Activated naive CD4-positive, alpha-beta T cell treated with anti-CD3 and anti-CD28 coated beads for 36 hours (primary cell): ENCODE measurements at places on chromosomes 13 and 19. TPM values are rescaled to one million over a fixed set of nuclear protein-coding genes. Genes with fewer than 3 reads are reported as not detected.

The MRI1 gene
- 14.0 TPM for total RNA-seq

The ZNF610 gene
- total RNA-seq = 0.64 TPM

The TNFRSF19 gene
- not detected for total RNA-seq

The IFI30 gene
- 20.8 TPM for total RNA-seq

The FGF14 gene
- total RNA-seq = not detected

- peaks cover 49% of the 10 kb centered on the region for H3K27me3 ChIP-seq
- no peak overlapping the region for H3K27ac ChIP-seq
- H3K4me1 ChIP-seq = peaks cover 16% of the 10 kb centered on the region
- no peak overlapping the region for H3K4me3 ChIP-seq
- H3K36me3 ChIP-seq = no peaks in the 10 kb centered on the region
- DNase-seq = no peak
Observed at GRCh38 chr13:106532111-106532929, 3.1 kb downstream of the EFNB2 start.

GRCh38 chr13:89279374-89279773 is 1608.2 kb downstream of the SLITRK5 start:
- no peaks in the 10 kb centered on the region for H3K4me1 ChIP-seq
- no peak overlapping the region for H3K4me3 ChIP-seq
- no peak for DNase-seq
- H3K27me3 ChIP-seq = no peaks in the 10 kb centered on the region

GRCh38 chr13:101502618-101503017 is 50.1 kb downstream of the ITGBL1 start:
- H3K27ac ChIP-seq = no peak overlapping the region
- H3K4me1 ChIP-seq = no peaks in the 10 kb centered on the region
- DNase-seq = no peak
- H3K36me3 ChIP-seq = no peaks in the 10 kb centered on the region

GRCh38 chr13:109165417-109165904 is 536.0 kb downstream of the MYO16 start:
- H3K4me1 ChIP-seq = peaks cover 11% of the 10 kb centered on the region
- no peak overlapping the region for H3K27ac ChIP-seq
- H3K4me3 ChIP-seq = no peak overlapping the region
- H3K27me3 ChIP-seq = peaks cover 29% of the 10 kb centered on the region

DNA sequence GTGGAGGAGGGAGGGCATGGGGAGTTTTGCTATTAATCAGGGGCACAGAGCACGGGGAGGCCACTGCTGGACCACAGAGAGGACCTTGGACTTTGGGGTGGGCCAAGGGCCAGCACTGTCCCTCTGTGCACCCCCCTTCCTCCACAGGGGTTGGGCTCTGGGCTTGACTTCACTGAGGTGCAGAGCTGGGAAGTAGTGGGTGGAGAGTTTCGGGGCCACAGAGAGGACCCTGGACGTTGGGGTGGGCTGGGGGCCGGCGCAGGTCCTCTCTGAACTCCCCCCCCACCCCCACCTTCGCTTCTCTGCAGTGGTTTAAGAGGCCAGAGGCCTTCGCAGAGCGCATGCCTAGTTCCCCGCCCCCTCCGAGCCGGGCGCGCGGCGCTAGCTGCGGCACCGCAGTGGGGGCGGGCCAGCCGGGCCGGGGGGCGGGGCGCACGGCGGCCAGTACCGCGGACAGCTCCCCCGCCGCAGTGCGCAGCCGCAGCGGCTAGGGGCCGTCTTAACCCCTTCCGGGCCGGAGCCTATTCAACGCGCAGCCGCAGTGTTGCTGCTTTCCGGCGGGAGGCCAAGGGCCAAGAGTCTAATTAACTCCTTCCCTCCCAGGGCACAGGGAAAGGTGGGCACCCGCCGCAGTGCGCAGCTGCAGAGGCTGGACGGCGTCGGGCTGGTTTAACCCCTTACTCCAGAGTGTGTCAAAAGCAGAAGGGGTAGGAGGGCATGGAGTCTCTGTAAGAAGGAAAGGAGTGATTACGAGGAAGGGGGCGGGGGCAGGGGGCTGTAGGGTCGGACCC is 3.7 kb downstream of the KCNC3 start:
- peaks cover 28% of the 10 kb centered on the region for H3K27me3 ChIP-seq
- H3K36me3 ChIP-seq = peaks cover 8% of the 10 kb centered on the region
- peaks cover 32% of the 10 kb centered on the region for H3K4me1 ChIP-seq
- H3K27ac ChIP-seq = no peak overlapping the region

DNA sequence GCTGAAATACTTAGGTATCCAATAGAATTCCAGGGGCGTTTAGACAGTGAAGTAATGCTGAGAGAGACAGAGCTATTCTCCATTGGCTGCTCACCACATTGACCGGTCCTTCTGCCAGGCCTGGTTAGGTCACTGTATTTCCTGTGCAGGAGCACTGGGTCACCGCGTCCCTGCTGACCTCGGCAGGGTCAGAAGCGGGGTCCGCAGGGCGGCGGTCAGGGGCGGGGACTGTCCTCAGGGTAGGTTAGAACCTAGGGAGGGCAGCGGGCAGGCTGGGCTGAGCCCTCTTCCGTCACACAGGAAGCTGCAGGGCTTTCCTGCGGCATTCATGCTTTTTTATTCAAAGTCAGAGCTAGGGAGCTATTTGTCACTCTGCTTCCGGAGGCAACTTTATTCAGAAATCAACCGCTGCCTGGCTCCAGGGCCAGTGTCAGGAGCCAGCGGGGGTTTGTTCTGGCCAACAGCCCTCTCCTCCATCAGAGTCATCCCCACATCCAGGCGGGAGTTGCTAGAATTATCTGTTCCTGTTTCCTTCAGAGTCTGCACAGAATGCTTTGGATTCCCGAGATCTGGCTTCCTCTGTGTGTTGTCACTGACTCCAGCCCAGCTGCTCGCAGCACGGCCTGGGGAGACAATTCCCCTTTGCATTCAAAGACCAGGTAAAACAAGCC is 81.2 kb upstream of the WASF3 start:
- no peaks in the 10 kb centered on the region for H3K27me3 ChIP-seq
- H3K4me3 ChIP-seq = no peak overlapping the region
- no peaks in the 10 kb centered on the region for H3K36me3 ChIP-seq
- DNase-seq = peak; percentile 17
- peaks cover 8% of the 10 kb centered on the region for H3K4me1 ChIP-seq
- no peak overlapping the region for H3K27ac ChIP-seq

DNA sequence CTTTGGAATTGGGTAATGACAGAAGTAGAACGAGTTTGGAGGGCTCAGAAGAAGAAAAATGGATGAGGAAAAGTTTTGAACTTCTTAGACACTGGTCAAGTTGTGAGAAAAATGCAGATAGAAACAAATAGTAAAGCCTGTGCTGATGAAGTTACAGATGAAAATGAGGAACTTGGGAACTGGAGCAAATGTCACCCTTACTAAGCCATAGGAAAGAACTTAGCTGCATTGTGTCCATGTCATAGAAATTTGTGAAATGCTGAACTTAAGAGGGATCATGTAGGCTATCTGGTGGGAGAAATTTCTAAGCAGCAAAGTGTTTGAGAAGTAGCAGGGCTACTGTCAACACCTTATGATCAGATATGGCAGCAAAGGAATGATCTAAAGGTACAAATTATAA is 289.2 kb upstream of the PCDH9 start:
- no peak for DNase-seq
- H3K36me3 ChIP-seq = no peaks in the 10 kb centered on the region
- no peaks in the 10 kb centered on the region for H3K27me3 ChIP-seq
- H3K4me3 ChIP-seq = no peak overlapping the region

DNA sequence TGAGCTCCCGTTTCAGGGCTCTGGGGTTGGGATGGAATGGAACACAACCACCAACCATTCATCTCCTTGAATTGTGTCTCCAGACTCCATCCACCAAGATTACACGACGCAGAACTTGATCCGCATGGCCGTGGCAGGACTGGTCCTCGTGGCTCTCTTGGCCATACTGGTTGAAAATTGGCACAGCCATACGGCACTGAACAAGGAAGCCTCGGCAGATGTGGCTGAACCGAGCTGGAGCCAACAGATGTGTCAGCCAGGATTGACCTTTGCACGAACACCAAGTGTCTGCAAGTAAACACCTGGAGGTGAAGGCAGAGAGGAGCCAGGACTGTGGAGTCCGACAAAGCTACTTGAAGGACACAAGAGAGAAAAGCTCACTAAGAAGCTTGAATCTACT is 15.5 kb downstream of the FCAR start:
- H3K4me3 ChIP-seq = no peak overlapping the region
- no peak overlapping the region for H3K27ac ChIP-seq
- no peaks in the 10 kb centered on the region for H3K4me1 ChIP-seq
- H3K27me3 ChIP-seq = peaks cover 4% of the 10 kb centered on the region
- no peak for DNase-seq
- H3K36me3 ChIP-seq = no peaks in the 10 kb centered on the region

- H3K36me3 ChIP-seq = peaks cover 52% of the 10 kb centered on the region
- no peaks in the 10 kb centered on the region for H3K4me1 ChIP-seq
- no peaks in the 10 kb centered on the region for H3K27me3 ChIP-seq
- DNase-seq = no peak
- no peak overlapping the region for H3K4me3 ChIP-seq
Observed at GRCh38 chr19:5665781-5666513, 14.4 kb downstream of the MICOS13 start.

GRCh38 chr19:33947265-33947964 is 150.7 kb downstream of the KCTD15 start:
- peaks cover 10% of the 10 kb centered on the region for H3K27me3 ChIP-seq
- no peaks in the 10 kb centered on the region for H3K4me1 ChIP-seq
- no peaks in the 10 kb centered on the region for H3K36me3 ChIP-seq
- no peak for DNase-seq

GRCh38 chr19:6065685-6066374 is 44.5 kb downstream of the RFX2 start:
- DNase-seq = peak; percentile 52
- H3K27me3 ChIP-seq = peaks cover 2% of the 10 kb centered on the region
- no peak overlapping the region for H3K4me3 ChIP-seq
- peaks cover 36% of the 10 kb centered on the region for H3K4me1 ChIP-seq
- H3K27ac ChIP-seq = no peak overlapping the region
- H3K36me3 ChIP-seq = no peaks in the 10 kb centered on the region

DNA sequence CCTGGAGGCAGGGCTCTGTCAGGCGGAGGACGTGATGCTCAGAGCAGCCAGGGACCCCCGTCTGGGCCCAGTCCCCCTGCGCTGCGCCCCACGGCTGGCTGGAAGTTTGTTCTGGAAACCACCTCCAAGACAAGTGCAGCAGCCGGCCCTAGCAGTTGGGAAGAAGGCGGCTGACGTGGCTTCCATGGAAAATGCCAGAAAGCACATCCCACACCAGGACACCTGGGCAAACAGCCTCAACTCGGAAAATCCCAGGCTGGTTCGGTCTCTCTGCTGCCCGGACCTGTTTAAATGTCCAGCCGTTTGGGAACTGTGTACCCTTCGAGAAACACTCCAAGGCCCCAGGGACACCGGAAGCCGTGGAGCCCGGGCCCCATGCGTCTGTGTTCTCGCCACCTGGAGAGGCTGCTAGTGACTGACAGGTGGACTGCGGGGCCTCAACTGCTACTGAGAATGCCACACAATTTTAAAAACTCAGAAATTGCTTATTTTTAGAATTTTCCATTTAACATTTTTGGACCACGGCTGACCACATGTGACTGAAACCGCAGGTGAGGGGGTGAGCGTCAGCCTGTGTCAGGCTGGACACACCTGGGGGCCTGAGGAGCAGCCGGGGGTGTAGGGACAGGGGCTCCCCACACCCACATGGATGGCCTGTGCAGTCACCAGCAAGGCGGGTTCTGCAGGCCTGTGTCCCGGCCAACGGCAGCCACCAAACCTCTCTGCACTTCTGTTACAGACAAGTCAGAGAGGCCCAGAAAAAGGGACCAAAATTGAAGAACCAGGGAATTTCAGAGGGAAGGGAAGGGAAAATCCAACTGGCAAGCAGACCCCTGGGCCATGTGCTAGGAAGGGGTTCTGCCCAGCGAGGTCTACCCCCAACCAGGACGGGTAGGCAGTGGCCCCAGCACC is 31.7 kb downstream of the RASA3 start:
- H3K4me3 ChIP-seq = no peak overlapping the region
- no peak for DNase-seq

DNA sequence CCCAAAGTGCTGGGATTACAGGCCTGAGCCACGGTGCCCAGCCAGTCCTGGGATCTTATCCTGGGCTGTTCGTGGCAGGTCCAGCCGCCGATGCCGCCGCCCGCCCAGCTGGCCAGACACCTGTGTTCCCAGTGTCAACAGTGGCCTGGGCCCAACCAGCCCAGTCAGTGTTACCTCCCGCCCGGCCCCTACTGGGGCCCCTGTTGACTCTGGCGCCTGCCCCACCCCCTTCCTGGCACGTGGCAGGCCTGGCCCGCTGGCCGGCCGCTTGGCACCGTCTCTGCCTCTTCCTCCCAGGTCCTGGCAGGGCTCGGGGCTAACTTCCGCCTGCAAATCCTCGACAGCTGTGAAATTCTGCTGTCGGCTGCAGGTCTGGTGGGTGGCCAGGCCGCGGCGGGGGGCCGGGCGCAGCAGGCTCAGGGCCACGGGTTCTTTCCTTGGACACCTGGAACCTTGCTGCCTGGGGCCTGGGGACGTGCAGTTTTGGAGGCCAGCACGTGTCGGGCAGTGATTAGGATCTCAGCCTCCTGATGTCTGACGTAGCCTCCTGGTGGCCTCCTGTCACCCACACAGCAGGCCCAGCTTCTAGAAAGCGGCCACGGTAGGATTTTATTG is 9.1 kb downstream of the ARID3A start:
- H3K36me3 ChIP-seq = peaks cover 8% of the 10 kb centered on the region
- H3K4me3 ChIP-seq = no peak overlapping the region
- no peaks in the 10 kb centered on the region for H3K27me3 ChIP-seq
- no peak for DNase-seq
- H3K27ac ChIP-seq = no peak overlapping the region

- no peak overlapping the region for H3K27ac ChIP-seq
- DNase-seq = no peak
- H3K4me3 ChIP-seq = no peak overlapping the region
Observed at GRCh38 chr19:43966079-43966694, 15.2 kb downstream of the ZNF221 start.

DNA sequence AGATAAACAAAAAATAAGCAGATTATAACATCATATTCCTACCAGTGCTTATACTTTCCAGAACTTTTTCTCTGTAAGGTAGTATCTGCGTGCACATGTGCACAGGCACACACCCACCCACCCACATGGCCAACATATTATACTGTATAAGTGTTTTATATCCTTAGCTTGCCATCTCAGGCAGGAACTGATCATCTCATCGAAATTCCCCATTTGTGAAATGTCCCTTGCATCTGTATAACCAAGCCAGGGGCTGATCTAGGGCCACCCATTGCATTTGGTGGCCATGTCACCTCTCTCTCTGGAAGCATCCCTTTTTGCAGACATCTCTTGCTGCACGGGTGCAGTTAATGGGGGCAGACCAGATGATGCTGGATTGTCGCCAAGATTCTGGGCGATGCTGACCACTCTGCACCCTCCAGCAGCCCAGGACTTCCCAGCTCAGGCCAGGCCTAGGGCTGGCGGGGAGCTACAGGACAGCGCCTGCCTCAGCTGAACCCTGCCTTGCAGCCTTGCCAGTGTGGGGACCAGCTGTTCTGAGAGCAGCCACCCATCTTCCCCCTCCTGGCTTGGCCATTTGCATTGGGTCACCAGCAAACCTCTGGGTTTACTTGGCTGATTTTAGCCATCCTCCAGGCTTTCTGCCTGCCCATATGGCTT is 95.9 kb downstream of the SLC7A1 start:
- H3K36me3 ChIP-seq = no peaks in the 10 kb centered on the region
- peaks cover 28% of the 10 kb centered on the region for H3K27me3 ChIP-seq
- no peak overlapping the region for H3K27ac ChIP-seq
- H3K4me3 ChIP-seq = no peak overlapping the region

GRCh38 chr19:5896365-5897076 is 7.1 kb downstream of the NDUFA11 start:
- H3K36me3 ChIP-seq = peaks cover 4% of the 10 kb centered on the region
- H3K4me1 ChIP-seq = peaks cover 12% of the 10 kb centered on the region
- no peak for DNase-seq
